Fibroblast of lung (primary cell): ENCODE measurements at places on chromosomes 1 and 21.
A peak's percentile ranks its signal among the peaks of the same experiment; 100 is the strongest.

DNA sequence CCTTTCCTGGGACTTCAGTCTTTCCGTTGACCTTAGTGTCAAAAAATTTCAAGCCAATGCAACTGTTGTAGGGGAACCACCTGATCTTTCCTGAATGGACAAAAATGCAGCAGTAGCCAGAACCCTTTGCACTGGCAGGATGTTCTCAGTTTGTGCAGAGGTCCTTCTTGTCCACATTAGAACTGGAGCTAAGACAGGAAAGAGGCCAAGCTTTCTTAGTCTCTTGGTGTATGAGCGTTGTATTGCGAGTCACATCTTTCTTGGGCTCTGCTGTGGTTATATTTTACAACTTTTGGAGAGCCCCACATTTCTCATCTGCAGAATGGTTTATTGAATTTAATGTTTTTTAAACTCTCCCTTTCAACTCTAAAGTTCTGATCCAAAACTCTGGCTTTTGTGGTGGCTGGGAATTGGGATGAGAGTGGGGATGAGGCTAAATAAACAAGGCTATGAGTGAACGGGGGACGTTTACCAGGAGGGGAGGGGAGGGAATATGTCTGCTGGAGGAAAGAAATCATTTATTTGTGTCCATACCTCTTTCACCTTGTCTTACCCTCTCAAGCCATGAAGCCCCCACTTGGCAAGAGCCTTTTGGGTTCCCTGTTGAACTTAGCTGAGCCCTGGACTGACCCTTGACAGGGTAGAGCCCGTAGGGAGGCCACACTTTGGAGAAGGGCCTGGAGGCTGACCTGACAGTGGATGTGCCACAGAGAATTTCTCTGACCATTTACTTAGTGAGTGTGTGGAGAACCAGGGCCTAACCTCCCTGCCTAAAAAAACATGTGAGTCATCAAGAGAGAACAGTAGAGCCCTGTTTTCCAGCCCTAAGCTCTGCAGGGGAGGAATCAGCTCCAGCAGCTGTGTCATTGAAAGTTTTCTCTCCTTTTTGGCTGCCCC is 586 bp downstream of the CHI3L2 start:
- peak; percentile 92 for DNase-seq

DNA sequence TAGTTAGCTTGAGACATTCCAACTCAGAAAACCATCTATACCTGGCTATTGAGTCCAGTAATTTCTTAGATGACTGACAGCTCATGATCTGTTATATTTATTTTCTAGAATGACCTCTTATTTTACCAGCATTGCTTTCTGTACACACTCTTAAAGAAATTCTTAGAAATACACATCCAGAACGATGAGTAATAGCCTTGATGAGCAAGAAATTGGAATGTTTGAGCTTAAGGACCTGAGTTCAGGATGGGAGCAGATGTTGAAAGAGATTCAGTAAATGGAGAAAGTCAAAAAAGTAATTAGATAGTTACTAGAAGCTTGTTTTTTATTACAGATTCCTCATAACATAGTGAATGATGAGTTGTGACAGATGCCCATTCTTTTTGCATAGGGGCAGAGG is 11.7 kb downstream of the PYHIN1 start:
- DNase-seq, result no peak

GRCh38 chr1:228356897-228357680 is 49.5 kb downstream of the TRIM11 start:
- no peak for DNase-seq

GRCh38 chr1:53725238-53725689 is 13.7 kb downstream of the GLIS1 start:
- DNase-seq, result peak; percentile 83

DNA sequence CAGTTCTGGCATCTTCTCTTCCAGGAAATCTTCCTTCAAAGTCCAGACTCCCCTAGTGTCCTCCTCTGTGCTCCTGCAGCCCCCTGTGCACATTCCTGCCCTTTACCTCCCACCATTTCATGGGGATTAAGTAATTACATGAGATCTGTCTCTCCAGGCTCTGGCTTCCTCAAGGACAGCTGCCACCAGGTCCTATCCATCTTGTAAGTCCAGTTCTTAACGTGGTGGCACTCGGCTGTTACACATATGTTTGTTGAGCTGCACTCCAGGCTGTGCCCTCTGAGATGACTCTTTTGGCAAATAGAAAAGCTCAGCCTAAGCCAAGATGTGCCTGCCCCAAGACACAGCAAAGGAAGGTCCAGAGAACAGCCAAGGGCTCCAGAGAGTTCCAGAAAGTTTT is 57.4 kb upstream of the CAMK1G start:
- DNase-seq, result no peak

GRCh38 chr1:2136386-2137235 is 58.0 kb downstream of the FAAP20 start:
- no peak for DNase-seq

- DNase-seq, result no peak
Observed at GRCh38 chr1:54989968-54990810, 8.5 kb upstream of the BSND start.

DNA sequence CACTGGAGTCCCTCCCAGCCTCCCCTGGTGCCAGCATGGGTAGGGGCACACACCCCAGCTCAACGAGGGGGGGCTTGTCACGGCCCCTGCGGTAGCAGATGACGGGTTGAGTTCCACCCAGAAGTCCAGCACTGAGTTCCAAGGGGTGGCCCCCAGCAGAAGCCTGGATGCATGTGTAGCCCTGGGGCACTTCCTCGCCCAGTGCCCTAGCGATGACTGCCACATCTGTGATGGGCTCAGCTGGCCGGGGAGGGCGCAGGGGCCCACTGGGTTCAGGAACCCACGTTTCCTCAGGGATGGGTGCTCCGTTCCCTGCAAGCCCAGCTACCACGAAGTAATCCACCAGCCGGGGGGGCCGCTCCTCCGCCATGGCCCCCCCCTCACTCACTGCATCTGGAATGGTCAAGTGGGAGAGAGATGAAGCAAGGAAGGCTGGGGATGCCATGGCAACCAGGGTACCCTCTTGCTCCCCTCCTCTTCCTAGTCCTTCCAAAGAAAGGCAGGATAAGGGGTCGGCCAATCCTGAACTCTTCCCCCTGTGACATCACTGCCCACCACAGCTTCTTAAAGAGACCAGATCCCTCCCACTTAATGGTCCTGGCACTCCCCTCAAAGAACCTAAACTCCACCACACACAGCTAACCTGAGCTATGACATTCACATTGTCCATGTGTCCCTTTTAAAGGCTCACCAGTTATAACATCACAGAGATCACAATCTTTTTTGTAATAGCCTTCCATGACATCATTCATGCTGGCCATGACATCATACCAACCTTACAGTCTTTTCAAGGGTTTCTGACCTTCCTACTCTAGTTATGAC is 2.3 kb downstream of the DENND4B start:
- DNase-seq, result no peak

- peak; percentile 48 for DNase-seq
Observed at GRCh38 chr1:147851149-147851548, 51.4 kb upstream of the GJA8 start.

DNA sequence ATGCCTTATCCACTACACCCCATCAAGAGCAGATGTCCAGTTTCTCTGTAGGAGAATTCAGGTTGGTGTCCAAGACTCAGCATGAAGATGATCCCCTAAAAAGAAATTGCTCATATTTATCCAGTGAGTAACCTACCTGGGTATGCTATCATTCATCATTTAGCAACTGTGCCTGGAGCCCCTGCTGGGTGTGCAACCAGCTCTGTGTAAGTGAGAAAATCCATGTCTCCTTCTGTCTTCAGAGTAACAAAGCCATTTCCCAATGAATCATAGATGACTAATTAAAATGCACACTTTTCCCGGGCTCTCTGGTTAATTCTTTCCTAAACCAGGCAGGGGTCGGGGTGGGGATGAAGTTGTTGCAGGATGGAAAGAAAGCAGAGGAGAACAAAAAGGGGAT is 35.8 kb downstream of the OLFML3 start:
- no peak for DNase-seq

GRCh38 chr1:75616436-75617433 is 5.8 kb upstream of the SLC44A5 start:
- DNase-seq, result peak; percentile 51

DNA sequence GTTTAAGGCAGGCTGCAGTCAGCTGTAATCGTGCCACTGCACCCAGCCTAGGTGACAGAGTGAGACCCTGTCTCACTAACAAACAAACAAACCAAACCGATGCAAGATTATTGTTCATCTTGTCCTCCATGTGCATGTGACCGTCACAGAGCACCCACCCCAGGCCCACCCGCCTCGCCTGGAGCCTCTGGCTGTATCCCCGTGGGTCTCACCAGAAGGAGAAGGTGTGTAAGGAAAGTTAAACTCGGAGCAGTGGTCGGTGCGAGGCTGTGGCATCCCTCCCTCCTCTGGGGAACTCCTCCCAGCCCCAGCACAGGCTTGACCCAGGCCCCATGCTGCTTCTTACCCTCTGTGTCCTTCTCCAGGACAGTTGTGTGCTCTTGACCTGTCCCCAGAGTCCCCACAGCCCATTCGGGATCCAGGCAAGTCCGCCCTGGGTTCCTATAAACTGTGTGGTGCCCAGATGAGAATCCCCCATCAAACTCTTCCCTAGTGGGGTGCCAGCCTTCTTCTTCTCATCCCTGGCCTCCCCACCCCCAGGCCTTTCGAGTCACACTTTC is 318.4 kb downstream of the AJAP1 start:
- no peak for DNase-seq

DNA sequence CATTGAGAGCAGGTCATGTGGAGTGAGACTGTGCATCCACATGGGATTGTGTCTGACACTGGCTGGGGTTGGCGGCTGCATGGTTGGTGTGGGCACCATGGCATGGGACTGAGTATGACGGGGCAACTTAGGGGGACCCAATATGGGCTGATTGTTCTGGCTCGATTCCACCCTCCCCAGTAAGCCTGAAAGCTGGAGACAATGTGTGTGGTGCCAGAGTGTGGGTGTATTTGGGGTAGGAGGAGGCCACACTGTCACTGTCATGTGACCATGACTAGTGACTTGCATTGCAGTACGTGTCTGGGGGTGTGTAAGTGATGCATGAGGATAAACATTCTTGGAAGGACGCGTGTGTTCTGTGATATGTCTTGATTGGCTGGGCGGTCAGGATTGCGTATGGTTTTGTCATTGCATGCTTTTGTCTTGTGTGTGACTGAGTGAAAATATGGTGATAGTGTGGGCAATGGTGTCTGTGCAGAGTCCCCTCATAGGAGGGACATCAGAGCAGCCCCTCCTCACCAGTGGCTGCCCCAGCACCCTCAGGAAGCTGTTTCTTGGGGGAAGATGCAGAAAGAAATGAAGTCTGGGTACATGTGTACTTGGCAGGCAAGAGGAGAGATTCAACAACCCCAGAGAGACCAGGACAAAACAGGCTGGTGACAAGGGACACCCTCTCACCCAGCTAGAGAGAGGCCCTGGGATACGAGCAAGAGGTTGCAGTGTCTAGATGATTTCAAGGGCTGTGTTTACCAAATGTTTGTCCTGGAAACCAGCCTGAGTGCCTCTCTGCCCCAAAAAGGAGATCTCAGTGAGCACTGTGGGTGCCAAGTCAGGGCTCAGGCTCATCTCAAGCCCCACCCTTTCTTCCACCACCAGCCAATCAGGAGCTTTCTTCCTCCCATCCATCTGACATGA is 36.3 kb downstream of the SDC3 start:
- DNase-seq, result no peak
